ENCODE measurements at places on chromosomes 13 and 19. TPM values are rescaled to one million over a fixed set of nuclear protein-coding genes. Genes with fewer than 3 reads are reported as not detected.
A peak's percentile ranks its signal among the peaks of the same experiment; 100 is the strongest.

GRCh38 chr19:13890136-13890535 is 13.2 kb downstream of the NANOS3 start:
- no peak overlapping the region for H3K4me3 ChIP-seq
- H3K27ac ChIP-seq: no peak overlapping the region
- no peaks in the 10 kb centered on the region for H3K27me3 ChIP-seq
- DNase-seq: no peak
- no peaks in the 10 kb centered on the region for H3K36me3 ChIP-seq

GRCh38 chr19:46614114-46614722 is 10.7 kb downstream of the PTGIR start:
- peaks cover 13% of the 10 kb centered on the region for H3K4me1 ChIP-seq
- peaks cover 2% of the 10 kb centered on the region for H3K36me3 ChIP-seq
- H3K27ac ChIP-seq: no peak overlapping the region
- DNase-seq: peak; percentile 93

DNA sequence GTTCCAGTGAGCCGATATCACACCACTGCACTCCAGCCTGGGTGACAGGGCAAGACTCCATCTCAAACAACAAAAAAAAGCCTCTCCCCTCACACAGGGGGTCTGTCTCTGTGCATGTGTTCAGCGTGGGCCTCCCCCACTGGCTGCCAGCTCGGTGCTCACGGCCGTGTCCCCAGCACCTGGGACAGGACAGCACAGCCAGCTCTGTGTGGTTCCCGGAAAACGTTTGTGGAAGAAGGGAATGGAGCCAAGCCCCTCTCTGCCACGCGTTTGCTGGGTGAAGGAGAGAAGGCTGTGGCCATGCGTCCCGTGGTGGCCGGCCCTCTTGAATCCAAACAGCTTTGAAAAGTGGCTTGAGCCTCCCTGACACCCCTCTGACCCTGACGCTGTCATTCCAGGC is 32.3 kb downstream of the DPF1 start:
- H3K4me3 ChIP-seq: no peak overlapping the region
- no peaks in the 10 kb centered on the region for H3K4me1 ChIP-seq
- DNase-seq: no peak
- no peak overlapping the region for H3K27ac ChIP-seq

- peaks cover 5% of the 10 kb centered on the region for H3K4me1 ChIP-seq
- H3K4me3 ChIP-seq: no peak overlapping the region
- no peaks in the 10 kb centered on the region for H3K27me3 ChIP-seq
- no peak overlapping the region for H3K27ac ChIP-seq
- DNase-seq: no peak
- peaks cover 4% of the 10 kb centered on the region for H3K36me3 ChIP-seq
Measured at GRCh38 chr13:19794631-19795030, 11.9 kb upstream of the PSPC1 start.

- H3K36me3 ChIP-seq: peaks cover 4% of the 10 kb centered on the region
- H3K4me1 ChIP-seq: peaks cover 14% of the 10 kb centered on the region
- no peak for DNase-seq
- H3K4me3 ChIP-seq: no peak overlapping the region
- H3K27me3 ChIP-seq: peaks cover 4% of the 10 kb centered on the region
Measured at GRCh38 chr19:18361646-18362045, 21.2 kb downstream of the PGPEP1 start.

RAB20 gene
- total RNA-seq: 0.59 TPM

GRCh38 chr19:3732108-3732507 is 23.9 kb downstream of the TJP3 start:
- H3K4me3 ChIP-seq: no peak overlapping the region
- peaks cover 20% of the 10 kb centered on the region for H3K27me3 ChIP-seq
- H3K36me3 ChIP-seq: no peaks in the 10 kb centered on the region
- no peak for DNase-seq
- H3K4me1 ChIP-seq: no peaks in the 10 kb centered on the region

DNA sequence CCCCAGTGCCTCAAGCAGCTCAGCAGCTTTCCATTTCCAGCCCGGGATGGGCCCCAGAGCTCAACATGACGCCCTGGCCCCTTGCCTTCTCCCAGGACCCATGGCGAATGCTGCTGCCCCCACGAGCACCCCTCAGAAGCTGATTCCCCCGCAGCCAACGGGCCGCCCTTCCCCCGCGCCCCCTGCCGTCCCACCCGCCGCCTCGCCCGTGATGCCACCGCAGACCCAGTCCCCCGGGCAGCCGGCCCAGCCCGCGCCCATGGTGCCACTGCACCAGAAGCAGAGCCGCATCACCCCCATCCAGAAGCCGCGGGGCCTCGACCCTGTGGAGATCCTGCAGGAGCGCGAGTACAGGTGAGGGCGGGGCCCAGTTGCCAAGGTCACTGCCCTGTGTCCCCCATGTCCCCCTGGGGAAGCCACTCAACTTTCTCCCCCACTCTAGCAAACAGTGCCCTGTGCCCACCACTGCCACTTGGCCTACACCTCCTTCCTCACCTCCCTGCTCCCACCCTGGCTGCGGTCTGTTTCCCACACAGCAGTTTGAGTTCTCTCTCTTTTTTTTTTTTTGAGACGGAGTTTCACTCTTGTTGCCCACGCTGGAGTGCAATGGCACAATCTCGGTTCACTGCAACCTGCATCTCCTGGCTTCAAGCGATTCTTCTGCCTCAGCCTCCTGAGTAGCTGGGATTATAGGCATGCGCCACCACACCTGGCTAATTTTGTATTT is 26.9 kb downstream of the SMARCA4 start:
- H3K36me3 ChIP-seq: peaks cover 6% of the 10 kb centered on the region
- H3K27me3 ChIP-seq: no peaks in the 10 kb centered on the region
- no peak overlapping the region for H3K27ac ChIP-seq
- H3K4me3 ChIP-seq: no peak overlapping the region

DNA sequence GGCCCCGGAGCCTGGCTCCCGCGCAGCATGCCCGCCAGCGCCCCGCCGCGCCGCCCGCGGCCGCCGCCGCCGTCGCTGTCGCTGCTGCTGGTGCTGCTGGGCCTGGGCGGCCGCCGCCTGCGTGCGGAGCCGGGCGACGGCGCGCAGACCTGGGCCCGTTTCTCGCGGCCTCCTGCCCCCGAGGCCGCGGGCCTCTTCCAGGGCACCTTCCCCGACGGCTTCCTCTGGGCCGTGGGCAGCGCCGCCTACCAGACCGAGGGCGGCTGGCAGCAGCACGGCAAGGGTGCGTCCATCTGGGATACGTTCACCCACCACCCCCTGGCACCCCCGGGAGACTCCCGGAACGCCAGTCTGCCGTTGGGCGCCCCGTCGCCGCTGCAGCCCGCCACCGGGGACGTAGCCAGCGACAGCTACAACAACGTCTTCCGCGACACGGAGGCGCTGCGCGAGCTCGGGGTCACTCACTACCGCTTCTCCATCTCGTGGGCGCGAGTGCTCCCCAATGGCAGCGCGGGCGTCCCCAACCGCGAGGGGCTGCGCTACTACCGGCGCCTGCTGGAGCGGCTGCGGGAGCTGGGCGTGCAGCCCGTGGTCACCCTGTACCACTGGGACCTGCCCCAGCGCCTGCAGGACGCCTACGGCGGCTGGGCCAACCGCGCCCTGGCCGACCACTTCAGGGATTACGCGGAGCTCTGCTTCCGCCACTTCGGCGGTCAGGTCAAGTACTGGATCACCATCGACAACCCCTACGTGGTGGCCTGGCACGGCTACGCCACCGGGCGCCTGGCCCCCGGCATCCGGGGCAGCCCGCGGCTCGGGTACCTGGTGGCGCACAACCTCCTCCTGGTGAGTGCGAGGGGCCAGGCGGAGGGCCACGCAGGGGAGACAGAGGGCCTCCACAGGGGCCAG is at the start of gene KL:
Gene KL (plus strand): TSS at position 10 of the 909 bp plus-strand sequence. CDS start 18 bp downstream, at position 28.
- DNase-seq: peak; percentile 17
- no peak within 1 kb of the TSS for H3K27ac ChIP-seq
- H3K4me1 ChIP-seq: peaks cover 11% of the 10 kb centered on the region
- H3K27me3 ChIP-seq: peaks cover 82% of the 10 kb centered on the region
- peak within 1 kb of the TSS; percentile 89 for H3K4me3 ChIP-seq

- no peak overlapping the region for H3K4me3 ChIP-seq
- no peaks in the 10 kb centered on the region for H3K27me3 ChIP-seq
- H3K27ac ChIP-seq: no peak overlapping the region
- H3K4me1 ChIP-seq: peaks cover 31% of the 10 kb centered on the region
- DNase-seq: no peak
Measured at GRCh38 chr13:20287976-20288375, 55.9 kb upstream of the GJB6 start.

GRCh38 chr13:86579662-86580061 is 780.4 kb upstream of the SLITRK6 start:
- no peak overlapping the region for H3K27ac ChIP-seq
- DNase-seq: no peak
- no peaks in the 10 kb centered on the region for H3K4me1 ChIP-seq
- H3K36me3 ChIP-seq: no peaks in the 10 kb centered on the region

GRCh38 chr19:44816301-44816700 is 7.4 kb downstream of the BCAM start:
- no peak overlapping the region for H3K27ac ChIP-seq
- no peak for DNase-seq
- peaks cover 2% of the 10 kb centered on the region for H3K27me3 ChIP-seq
- H3K36me3 ChIP-seq: no peaks in the 10 kb centered on the region
- no peak overlapping the region for H3K4me3 ChIP-seq
- H3K4me1 ChIP-seq: peaks cover 11% of the 10 kb centered on the region

GRCh38 chr13:97627566-97627965 is 193.6 kb downstream of the RAP2A start:
- H3K4me1 ChIP-seq: peaks cover 6% of the 10 kb centered on the region
- peaks cover 3% of the 10 kb centered on the region for H3K27me3 ChIP-seq
- peaks cover 2% of the 10 kb centered on the region for H3K36me3 ChIP-seq
- DNase-seq: no peak
- H3K4me3 ChIP-seq: no peak overlapping the region

DNA sequence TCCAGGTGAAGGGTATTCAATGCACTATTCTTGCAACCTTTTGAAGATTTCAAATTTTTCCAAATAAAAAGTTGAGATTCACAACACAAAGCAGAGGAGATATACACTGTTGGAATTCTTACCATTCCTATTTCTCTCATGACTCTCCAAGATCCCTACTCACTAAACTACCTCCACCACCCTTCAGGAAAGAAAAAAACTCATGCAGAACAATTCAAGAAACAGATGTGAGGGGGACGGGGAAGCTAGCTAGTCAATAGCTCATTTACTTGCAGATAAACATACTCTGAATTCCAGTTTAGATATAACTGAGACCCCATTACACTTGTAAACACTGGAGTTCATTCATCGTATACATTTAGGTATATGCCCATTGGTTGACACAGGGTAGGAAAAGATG is 90.0 kb upstream of the SERP2 start:
- DNase-seq: no peak
- H3K27me3 ChIP-seq: no peaks in the 10 kb centered on the region
- H3K4me1 ChIP-seq: no peaks in the 10 kb centered on the region
- no peaks in the 10 kb centered on the region for H3K36me3 ChIP-seq
- H3K27ac ChIP-seq: no peak overlapping the region

DNA sequence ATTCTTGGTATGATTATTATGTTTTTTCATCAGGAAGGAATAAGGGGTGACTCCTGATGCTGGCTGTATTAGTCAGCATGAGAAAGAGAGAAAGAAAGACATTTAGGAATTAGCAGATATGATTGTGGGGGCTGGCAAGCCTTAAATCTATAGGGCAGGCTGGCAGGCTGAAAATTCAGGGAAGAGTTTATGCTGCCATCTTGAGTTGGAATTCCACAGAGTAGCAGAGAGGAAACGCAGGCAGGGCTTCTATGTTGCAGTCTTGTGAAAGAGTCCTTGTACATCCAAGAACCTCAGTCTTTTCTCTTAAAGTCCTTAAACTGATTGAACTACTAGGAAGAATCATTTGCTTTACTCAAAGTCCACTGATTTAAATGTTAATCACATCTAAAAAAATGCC is 262.7 kb upstream of the SLC10A2 start:
- H3K27me3 ChIP-seq: no peaks in the 10 kb centered on the region
- no peak for DNase-seq
- no peaks in the 10 kb centered on the region for H3K4me1 ChIP-seq
- no peak overlapping the region for H3K4me3 ChIP-seq
- no peak overlapping the region for H3K27ac ChIP-seq

DNA sequence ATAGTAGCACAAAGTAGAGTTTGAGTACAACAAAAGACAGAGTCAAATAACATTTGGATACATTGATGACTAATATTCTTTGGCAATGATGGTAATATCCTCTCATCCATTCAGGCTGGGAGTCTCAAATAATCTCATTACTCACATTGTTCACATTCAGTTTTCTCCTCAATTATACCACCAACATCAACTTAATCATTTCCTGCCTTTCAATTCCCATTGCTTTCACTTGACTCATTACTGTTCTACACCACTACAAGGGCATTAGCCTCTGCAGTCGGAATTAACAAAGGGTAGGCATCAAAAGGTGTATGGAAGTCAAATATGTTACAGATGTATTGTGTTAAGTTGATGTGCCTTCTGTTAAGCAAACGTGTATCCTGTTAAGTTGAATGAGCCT is 518.4 kb upstream of the SLITRK1 start:
- DNase-seq: no peak
- H3K36me3 ChIP-seq: peaks cover 7% of the 10 kb centered on the region
- H3K27me3 ChIP-seq: no peaks in the 10 kb centered on the region
- H3K4me1 ChIP-seq: no peaks in the 10 kb centered on the region

GRCh38 chr19:33669376-33669775 is 47.6 kb downstream of the CHST8 start:
- H3K4me3 ChIP-seq: no peak overlapping the region
- DNase-seq: no peak
- H3K36me3 ChIP-seq: no peaks in the 10 kb centered on the region
- H3K27me3 ChIP-seq: peaks cover 47% of the 10 kb centered on the region

GRCh38 chr13:27336014-27336673 is 65.5 kb downstream of the RASL11A start:
- peaks cover 7% of the 10 kb centered on the region for H3K4me1 ChIP-seq
- H3K4me3 ChIP-seq: no peak overlapping the region
- no peak for DNase-seq
- H3K36me3 ChIP-seq: no peaks in the 10 kb centered on the region
- peaks cover 30% of the 10 kb centered on the region for H3K27me3 ChIP-seq

DNA sequence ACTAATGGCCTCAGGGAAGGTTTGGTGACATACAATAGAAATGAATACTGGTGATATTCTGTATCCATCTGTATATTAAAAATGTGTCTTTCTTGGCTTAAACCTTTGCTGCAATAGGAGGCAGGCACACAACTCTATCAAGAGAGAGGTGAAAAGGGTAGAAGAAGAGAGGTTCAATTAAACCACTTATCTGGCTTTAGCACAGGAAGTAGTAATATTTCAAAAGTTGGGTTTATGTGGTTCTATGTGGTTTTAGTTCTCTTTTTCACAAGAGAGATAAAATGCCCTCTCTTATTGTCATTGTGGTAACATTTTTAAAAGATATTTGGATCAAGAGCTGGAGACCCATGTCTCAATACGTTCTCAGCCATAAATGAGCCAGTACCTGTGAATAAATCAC is 146.2 kb upstream of the FNDC3A start:
- no peak overlapping the region for H3K4me3 ChIP-seq
- DNase-seq: no peak
- H3K27me3 ChIP-seq: no peaks in the 10 kb centered on the region
- no peak overlapping the region for H3K27ac ChIP-seq
- H3K36me3 ChIP-seq: no peaks in the 10 kb centered on the region

GRCh38 chr13:94172416-94172815 is 307.1 kb downstream of the DCT start:
- no peak for DNase-seq
- H3K27ac ChIP-seq: no peak overlapping the region
- no peaks in the 10 kb centered on the region for H3K27me3 ChIP-seq
- no peaks in the 10 kb centered on the region for H3K36me3 ChIP-seq
- no peak overlapping the region for H3K4me3 ChIP-seq
- peaks cover 19% of the 10 kb centered on the region for H3K4me1 ChIP-seq

URAD gene
- total RNA-seq: not detected

SMAD9 gene
- total RNA-seq: 2.6 TPM
